ENCODE measurements at places on chromosomes 7 and 10.

DNA sequence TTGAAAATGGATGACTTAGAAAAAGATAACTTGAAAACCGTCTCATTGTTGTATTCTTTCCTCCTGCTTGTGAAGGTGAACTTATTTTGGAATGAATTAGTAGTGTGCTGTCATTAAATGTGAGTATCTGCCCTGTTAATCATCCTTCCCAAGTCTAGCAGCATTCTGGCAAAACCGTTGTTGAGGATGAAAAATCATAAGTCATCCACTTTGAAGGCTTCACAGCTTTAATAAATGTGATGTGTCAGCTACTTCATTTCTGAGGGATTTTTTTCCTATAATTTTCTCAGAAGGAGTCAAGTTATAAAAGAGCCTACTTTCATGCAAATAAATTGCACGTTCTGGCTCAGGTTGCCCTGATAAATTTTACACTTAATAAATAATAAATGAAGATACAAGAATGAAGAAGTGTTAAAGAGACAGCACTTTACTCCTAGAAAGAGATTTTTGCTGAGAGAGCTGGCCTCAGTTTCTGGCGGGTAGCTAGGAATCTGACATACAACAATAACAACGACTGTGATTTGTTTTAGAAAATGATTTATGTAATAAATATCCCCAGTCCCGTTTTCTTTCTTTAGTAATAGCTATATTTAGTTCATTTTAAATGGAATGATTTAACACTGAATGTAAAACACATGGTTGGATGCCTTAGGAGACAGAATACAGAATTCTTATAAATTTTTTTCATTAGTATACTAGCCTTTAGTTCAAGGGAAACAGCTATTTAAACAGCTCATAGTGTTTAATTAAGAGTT lies 516.5 kb upstream of the KLF6 start:
- no peak for DNase-seq

DNA sequence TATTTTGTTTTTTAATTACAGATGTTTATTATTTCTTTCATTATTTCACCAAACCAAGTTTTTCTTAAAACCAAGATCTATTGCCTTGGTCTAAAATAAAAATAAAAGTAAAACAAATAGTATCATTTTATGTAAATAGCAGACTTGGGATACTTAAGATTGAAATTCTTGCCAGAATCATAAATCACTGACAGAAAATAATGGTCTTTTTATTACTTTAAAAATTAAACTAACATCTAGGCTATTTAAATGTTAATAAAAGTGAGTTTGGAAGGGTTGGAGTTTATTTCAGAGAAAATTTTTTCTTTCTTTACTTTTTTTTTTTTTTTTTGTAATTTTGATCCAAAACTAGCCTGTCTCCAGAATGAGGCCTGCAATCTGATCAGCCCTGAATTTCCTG lies 568.0 kb upstream of the IGFBP3 start:
- DNase-seq: no peak

DNA sequence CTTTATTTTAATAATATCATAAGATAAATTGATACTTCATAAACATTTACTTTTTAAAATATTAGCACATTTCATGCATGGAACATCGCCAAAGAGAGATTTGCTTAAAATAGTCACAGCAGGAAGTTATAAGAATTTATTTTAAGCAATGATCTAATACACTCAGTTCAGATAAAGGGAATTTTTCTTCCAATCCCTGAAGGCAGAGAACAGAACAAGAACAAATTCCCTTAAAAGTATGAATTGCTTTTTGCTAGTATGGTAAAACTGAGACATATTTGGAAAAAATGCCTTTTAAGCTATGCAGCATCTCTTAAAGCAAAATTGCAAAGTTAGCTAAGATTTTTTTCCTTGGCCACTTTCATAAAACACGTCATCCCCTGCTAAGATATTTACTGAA lies 91.0 kb downstream of the SEMA3D start:
- DNase-seq: no peak

DNA sequence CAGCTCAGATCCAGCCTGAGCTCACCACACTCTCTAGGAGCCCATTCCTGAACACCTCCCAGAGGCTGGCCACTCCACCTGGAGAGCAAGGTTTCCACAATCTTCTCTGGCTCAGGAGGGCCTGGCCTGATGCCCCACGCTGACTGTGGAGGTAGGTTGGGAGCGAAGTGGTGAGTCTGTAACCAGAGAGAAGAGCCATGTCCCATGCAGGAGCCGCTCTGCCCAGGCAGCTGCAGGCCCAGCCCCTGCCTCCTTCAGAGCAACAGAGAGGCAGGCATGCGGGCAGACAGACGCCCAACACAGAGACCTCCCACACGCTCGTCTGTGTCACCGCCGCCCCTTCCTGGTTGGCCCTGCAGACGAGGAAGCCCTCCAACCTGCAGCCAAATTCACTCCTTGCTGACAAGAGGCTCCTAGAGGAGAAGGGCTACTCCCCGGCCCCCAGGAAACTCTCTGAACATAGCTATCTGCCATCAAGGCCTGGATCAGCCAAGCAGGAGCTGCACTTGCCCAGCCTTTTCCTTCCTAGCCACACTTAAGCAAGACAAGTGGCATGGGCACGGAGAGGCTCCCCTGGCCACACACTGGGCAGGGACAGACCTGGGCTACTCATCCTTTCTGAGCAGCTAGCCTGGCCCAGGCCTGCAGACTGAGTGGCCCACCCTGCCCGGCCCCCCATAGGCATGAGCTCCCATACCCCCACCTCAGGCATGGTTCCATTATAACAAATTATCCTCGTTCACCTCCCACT lies 101.9 kb downstream of the GRID1 start:
- no peak for DNase-seq

DNA sequence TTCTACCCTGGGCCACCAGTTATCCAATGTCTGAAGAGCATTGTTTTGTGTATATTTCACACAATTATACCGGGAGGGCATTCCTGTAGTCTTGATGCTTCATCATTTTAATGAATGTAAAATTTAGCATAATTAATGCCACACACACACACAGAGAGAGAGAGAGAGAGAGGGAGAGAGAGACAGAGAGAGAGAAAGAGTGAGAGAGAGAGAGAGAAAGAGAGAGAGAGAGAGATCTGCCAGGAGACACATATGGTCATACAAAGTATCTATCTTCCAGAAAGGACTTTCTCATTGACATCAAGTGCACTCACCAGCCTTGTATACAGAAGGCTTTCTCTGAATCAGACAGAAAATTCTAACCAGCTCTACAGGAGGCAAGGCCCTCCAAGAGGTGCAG lies 72.3 kb downstream of the KLF6 start:
- DNase-seq: no peak

DNA sequence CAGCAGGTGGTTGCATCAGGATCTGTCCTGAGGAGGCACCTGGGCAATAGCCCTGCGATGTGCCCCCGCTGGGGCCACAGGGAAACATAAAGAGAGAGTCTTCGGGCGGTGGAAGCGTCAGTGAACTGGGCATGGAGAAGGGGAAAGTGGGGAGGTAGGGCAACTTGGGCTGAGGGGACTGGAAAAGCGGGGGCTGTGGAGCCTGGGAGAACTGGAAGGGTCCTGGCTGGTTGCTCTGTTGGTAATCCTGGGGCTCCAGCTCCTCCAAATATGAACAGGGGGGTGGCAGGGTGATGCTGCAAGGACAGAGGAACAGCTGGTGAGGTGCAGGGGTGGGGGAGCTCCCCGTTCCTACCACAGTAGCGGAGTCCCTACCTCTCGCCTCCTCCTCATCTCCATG lies 5.2 kb downstream of the NOBOX start:
- DNase-seq: no peak

DNA sequence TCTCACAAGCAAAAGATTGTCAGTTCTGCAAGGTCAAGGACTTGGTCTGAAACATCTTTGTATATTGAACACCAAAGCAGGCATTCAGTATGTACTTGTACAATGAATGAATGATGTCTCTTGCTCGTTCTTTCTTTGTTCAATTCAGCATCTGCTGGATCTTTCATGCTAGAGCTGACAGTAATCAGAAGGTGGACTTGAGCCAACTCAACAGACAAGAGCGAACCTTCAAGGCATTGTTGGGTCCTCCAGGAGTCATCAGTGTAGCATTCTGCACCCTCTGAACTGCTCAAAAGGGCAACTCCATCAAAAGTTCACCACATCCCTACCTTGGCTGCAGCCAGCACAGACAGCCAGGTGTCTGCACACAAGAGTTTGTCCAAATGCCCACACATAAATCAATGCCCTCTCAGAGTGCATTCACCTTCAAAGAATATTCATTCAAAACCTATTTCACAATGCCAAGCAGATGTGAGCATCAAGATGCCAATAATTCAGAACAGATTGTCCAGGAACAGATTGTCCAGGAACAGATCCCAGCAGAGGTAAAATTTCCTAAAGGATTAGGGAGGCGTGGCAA lies 386.7 kb downstream of the CALN1 start:
- DNase-seq: no peak

DNA sequence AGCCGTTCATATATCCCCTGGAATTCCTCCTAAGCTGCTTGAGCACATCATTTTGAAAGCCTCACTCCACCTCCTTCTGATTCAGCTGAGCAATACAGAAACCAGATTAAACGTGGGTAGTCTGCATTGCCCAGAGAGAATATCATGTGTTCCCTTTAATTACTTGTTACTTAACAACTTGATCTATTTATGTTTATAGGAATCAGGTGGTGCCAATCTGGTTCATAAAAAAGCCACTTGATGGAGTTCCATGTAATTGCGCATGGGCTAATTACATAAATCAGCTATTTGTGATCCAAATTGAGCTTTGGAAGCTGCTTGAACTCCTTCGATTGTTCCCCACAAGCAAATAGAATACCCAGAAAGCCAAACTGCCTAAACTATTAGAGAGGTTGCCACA lies 114.7 kb upstream of the ADCY1 start:
- peak; percentile 39 for DNase-seq

- no peak for DNase-seq
These were observed 42.1 kb upstream of the NAMPT start for GRCh38 chr7:106326594-106327537.

DNA sequence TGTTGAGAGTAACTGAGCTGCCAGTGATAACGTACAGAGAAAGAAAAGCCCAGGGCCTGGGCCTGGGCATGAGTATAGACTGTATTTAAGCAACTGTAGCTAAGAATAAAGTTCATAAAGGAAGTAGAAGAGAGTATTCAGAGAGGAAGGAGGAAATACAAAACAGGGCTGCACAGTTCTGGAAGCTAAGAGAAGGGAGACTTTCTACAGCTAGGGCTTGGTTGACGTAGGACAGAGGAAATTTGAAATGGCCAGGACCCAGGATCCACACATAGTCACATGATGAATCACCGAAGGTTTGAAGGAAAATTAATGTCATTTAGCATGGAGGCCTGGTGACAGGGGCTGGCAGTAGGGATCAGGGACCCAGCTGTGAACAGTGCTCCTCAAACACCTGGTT lies 66.7 kb downstream of the ARL4A start:
- DNase-seq: no peak

DNA sequence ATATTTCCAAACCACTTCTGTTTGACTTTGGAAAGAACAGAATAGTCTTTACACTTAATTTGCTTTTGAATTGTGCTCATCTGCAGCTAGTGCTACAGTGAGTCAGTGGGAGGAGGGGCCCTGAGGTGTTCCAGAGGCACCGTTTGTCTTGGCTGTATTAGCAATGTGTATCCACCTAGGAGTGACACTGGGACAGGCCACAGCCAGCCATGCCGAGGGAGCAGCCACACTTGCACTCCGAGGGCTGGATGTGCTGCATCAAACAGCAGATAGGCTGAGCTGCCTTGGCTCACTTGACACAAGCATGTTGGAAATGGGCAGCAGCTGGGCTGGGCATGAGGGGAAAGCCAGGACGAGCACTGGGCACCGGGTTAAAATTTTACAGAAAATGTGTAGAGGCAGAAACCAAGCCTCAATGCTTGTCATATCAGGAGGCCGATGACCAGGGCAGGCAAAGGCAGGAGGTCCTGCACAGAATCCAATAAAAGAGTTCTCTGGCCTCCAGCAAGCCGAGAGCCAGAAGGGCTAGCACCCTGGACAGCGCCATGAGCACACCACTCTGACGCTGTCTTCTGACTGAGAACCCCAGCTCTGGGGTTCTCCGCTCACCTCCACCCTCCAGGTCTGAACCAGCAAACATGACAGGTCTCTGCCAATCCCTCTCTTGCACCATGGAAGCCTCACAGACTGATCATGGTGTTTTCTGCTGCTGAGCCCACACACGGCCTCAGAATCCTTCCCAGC lies 163.3 kb downstream of the GRID1 start:
- DNase-seq: no peak

DNA sequence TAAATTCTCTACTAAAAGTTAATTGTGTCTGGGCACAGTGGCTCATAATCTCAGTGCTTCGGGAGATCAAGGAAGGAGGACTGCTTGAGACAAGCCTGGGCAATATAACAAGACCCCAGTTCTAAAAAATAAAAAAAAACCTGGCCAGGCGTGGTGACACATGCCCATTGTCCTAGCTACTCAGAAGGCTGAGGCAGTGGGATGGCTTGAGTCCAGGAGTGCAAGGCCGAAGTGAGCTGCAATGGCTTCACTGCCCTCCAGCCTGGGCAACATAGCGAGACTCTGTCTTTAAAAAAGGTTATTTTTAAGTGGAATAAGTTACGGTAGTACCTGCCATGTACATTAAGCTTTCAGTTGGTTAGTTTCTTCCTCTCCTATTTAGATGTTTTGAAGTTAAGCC lies 28.9 kb downstream of the CDK14 start:
- no peak for DNase-seq

GRCh38 chr7:47776335-47776734 lies 171.9 kb downstream of the PKD1L1 start:
- no peak for DNase-seq

GRCh38 chr10:124709861-124710260 lies 34.3 kb downstream of the FAM53B start:
- no peak for DNase-seq

DNA sequence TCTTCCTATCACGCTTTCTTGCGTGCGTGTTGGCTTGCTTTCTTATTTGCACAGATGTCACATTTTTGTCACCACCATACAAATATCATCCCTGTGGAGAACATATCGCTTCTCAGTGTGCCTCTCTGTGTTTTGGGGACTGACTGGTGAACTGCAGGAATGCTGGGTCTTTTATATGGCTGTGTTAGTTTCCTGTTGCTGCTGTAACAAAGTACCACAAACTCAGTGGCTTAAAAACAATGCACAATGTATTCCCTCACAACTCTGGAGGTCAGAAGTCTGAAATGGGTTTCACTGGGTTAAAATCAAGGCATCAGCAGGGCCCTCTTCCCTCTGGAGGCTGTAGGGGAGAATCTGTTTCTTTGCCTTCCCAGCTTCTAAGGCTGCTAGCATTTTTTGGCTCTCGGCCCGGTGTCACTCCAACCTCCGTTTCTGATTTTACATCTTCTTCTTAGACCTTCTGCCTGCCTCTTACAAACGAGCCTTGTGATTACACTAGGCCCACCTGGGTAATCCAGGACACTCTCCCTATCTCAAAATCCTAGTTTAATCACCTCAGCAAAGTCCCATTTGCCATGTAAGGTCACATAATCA lies 82.0 kb downstream of the LRMDA start:
- no peak for DNase-seq

GRCh38 chr10:129978980-129979379 lies 14.9 kb upstream of the EBF3 start:
- no peak for DNase-seq

GRCh38 chr10:133334503-133335245 lies 2.0 kb downstream of the CALY start:
- DNase-seq: no peak

Data from hippocampal formation (tissue), 2 donors.